ENCODE measurements at places on chromosomes 5 and 9.

DNA sequence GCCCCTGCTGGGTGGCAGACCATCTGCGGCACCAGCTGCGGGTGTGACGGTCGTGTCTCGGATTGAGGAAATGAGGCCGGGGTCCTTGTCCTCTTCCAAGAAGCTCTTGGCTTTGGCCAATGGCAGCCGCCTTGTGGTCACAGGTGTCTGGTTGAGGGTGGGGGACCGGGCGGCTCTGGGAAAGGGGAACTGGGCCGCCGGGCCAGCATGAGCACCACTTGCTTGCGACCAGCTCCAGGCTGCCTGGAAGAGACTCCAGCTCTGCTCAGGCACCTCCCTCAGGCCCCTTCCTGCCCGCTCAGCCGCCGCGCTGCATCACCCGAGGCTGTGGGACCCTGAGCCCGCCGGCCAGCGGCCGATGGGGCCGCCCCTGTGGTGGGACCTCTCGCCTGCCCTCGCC, 59.7 kb downstream of the RXRA start:
- DNase-seq: no peak

DNA sequence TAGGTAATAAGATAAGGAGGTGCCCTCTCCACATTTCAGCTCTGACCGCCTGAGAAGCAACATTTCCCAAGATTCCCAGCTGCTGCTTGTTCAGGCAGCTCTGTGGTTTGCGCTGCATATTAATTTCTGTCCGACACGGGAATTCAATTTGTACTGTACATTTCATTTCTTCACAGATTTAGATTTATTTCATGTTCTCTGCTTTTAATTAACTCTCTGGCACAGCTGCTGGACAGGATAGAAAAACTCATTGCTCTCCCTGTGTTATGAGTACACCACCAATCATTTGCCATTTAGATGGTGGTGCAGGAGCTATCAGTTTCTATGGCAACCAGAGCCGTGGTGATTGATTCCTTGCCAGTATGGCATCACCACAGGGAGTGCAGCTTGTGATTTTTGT, 558.5 kb downstream of the DMRTA1 start:
- no peak for DNase-seq

DNA sequence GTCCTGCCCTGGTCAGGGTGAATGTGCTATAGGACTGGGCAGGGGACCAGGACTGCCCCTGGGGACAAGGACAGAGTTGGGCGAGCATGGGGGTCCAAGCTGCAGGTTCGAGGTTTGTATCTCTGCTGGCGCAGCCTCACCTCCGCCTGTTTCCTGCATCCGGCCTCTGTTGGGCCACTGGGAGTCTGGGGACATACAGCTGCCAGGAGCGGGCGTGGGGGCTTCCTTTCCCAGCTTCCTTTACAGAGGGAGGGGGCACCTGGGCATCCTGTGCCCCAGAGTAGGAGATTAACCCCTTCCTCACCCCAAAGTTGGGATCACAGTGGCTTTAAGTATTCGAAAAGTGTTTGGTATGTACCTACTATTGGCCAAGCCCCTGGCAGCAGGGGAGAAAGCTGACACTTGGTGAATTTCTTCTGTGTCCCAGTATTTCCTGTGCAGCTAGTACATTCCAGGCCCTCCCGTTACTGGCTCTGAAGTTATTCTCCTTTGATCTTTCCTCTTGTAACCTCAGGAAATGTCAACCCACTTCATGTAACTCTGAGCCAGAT, 19.0 kb downstream of the OLFML2A start:
- DNase-seq: no peak

- no peak for DNase-seq
These were observed 19.4 kb downstream of the NR2F1 start for GRCh38 chr5:93602241-93603077.

- DNase-seq: no peak
These were observed 361.4 kb upstream of the POU5F2 start for GRCh38 chr5:94102849-94103248.

DNA sequence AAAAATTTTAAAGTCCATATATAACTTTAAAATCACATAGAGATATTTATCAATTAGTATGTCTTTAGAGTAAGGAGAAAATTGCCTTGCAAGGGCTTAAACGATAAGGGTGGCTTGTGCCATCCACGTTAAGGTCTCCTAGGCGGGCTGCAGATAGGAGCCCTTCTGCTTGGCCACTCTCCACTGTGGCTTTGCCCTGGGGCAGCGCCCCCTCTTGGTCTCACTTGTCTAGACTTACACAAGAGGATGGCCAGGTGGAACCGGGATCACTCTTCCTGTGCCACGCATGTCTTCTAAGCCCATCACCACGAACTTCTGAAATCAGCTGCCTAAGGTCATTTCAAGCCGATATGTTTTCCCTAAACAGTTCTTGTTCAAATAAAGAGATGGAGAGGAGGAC, 2.9 kb downstream of the FPGS start:
- no peak for DNase-seq
